Activated T-cell treated with anti-CD3 and anti-CD28 coated beads, Interleukin-2, amount 50 U/mL, for 48 hours (primary cell): ENCODE measurements at places on chromosomes 13 and 19.

DNA sequence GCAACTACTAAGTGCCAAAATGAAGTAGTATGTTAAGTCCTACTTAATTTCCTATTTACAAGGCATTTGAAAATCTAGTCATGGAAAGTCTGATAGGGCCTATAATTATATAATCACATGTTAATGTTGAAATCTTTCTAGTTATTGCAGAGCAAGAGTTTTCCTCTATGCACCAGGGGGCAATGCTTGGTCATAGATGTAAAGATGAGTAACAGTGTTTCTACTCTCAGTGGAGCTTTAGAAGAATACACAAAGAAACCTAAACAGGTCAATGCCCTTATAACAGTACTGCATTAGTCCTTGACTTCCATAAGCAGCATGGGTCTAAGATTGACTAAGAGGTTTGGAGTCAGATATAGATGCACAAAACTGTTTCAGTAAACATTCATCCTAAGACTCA lies 218.7 kb downstream of the KCTD12 start:
- no peak for DNase-seq

- no peak for DNase-seq
Observed at GRCh38 chr13:33197541-33197971, 88.0 kb downstream of the STARD13 start.

DNA sequence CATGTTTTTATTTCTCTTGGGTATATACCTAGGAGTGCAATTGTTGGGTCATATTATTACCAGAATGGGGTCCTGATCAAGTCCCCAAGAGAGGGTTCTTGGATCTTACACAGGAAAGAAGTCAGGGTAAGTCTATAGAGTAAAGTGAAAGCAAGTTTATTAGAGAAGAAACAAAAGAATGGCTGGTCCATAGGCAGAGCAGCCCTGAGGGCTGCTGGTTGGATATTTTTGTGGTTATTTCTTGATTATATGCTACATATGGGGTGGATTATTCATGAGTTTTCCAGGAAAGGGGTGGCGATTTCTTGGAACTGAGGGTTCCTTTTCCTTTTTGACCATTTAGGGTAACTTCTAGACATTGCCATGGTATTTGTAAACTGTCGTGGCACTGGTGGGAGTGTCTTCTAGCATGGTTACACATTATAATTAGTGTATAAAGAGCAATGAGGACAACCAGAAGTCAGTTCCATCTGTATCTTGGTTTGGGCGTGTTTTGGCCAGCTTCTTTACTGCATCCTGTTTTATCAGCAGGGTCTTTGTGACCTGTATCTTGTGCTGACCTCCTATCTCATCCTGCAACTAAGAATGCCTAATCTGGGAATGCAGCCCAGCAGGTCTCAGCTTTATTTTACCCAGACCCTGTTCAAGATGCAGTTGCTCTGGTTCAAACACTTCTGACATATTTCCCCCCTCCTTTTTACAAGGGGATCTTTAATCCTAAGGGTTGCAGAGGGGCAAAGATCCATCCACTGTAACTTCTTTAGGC lies 41.1 kb downstream of the CEACAM1 start:
- no peak for DNase-seq

- no peak for DNase-seq
Observed at GRCh38 chr19:11390933-11391680, 7.0 kb upstream of the EPOR start.

DNA sequence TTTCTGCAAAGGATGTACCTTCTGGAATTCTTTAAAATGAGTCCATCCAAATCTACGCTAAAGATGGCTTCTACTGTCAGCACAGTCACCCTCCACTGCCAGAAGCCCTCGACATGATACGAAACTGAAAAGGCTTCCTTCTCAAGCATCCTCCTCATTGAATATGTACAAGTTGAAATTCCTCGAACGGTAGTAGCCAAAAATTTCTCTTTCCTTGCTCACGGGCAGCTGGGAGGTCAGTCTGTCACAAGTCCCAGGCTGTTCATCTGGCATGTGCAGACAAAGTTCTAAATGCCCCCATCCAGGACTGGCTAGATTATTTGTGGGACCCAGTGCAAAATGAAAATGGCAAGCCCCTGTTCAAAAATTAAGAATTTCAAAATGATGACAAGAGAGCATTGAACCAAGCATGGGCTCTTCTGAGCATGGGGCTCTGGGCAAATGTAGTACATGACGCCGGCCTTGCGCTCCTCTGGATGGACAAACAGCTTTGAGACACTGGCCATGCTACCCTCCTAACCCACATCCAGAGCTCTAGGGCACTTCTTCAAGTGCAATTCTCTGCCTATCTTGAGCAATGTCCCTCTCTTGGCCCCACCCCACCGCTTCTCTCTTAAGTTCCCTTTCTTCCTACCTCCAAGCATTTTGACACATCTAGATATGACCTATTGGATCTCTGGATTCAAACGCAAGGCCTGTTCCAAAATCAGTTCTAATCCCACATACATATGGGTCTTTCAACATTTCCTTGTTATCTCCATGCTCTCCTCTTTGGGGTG lies 78.9 kb upstream of the FLT1 start:
- no peak for DNase-seq

DNA sequence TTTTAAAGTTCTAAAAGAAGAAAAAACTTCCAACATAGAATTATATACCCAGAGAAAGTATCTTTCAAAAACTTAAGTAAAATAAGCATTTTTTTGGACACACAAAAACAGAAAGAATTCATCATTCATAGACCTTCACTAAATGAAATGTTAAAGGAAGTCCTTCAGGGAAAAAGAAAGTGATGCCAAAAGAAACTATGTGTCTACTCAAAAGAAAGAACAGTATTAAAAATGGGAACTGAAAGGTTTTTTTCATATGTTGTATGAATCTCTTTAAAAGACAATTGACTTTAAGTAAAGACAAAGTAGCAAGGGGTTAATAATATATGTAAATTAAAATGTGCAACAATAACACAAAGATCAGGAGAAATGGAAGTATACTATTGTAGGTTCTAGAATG lies 96.5 kb downstream of the DHRS12 start:
- DNase-seq, result no peak

- peak; percentile 40 for DNase-seq
Observed at GRCh38 chr19:57708641-57709361, at the start of gene ZNF154. Gene ZNF154 (minus strand): TSS chr19:57709204. CDS start chr19:57708971, 233 bp downstream.

DNA sequence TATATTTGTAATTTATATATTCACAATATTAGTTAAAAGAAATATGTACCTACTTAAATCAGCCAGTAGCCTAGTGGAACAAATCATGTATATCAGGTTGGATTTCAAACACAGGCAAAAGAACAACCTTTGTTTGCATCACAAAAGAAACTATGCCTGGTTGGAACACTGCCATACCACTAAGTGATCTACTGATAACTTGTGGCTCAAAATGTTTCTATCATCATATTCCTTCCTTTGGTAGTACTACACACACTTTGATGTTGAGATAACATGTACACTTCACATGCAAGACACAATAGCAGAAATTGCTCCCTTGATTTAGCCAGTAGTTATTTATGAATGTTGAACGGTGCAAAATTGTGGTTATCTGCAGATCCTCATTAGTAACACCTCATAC lies 146.0 kb upstream of the GPC6 start:
- DNase-seq, result no peak

DNA sequence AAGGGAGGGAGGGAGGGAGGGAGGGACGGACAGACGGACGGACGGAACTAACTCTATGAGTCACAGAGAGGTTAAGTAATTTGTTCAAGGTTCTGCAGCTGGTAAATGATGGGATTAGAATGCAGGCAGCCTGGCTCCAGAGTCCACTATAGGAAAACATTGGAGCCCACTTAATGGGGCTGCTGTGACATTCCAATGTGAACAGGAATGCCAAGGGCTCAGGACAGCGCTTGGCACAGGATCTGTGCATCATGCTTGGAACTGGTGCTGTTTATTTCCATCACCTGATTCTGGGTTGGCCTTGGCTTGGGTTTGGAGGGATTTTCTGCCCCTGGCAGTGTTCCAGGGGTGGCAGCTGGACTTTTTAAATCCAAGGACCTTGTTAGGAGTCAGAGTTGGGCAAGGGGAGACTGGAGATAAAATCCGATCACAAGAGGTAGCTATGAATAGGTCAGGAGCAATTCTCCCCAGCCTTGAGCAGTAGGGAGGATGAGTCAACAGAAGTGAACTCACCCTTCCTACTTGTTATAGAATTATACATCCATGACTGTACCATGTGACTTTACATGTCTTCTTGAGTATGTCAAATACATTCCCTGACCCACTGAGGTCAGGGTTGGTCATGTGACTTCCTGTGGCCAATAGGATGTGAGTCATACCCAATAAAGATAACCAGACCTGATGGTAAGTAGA lies 7.8 kb upstream of the HIF3A start:
- no peak for DNase-seq

- DNase-seq, result no peak
Observed at GRCh38 chr19:19077103-19077502, 13.3 kb downstream of the SLC25A42 start.
